Omental fat pad (tissue), 4 donors: ENCODE measurements at places on chromosomes 1 and 21. TPM values are rescaled to one million over a fixed set of nuclear protein-coding genes. Genes with fewer than 3 reads are reported as not detected.

Gene GPN2
- 10.6 TPM for total RNA-seq

DNA sequence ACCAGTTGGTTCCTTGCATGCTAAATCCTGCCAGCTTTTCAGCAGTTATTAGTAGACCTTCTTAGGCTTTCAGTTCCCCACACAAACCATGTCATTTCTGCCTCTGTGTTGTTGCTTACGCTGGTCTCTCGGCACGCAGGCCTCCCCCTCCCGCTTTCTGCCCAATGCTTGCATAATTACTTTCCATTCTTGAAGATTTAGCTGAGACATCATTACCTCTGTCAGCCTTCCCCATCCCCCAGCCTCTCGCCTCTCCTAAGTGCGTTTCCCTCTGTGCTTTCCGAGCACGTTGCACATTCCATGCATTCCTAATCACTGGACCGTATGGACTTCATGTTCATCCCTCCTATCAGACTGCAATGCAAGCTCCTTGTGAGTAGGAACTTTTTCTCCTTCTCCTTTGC, 26.8 kb downstream of the TSHB start:
- no peak for DNase-seq

DNA sequence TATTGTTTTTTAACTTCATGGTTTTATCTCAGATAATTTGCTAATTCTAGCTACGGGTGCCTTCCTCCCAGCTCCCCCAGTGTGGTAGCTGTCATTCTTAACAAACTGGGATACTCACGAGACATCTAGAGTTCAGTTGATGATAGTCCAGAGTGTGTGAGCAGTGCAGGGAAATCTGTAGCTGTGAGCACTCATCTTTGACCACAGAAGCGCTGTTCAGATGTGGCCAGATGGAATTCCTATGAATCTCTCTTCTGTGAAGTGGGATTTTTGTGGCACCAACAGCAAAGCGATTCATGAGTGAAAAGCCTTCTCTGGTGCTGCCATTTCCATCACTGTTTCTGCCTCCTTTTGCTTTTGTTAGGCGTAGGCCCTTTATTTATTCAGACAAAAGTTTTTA, 125.1 kb downstream of the NFIA start:
- no peak for DNase-seq

GRCh38 chr1:81209461-81209860, 591.3 kb upstream of the ADGRL2 start:
- DNase-seq: no peak

Gene SERTAD4
- total RNA-seq: 2.7 TPM

DNA sequence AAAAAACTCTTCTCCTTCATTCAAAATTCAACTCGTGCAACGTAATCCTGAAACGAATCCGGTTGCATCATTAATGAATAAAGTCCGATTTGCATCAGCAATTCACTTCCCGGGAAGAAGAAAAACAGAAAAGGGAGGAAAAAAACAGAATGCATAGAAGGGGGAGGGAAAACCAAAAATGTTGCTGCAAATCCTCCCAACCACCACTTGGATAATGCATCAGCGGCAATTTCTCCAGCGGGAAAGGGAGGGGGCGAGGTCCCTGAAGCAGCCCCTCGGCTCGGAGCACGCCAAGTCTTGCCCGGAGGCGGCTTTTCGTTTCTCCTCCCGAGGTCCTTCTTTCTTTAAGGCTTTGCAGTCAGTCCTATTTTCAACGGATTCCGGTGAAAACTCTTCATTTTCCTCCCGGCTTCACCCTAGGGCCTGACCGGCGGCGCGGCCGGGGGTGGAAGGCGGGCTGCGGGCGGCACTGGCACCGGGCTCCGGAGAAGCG, 723 bp downstream of the CDC42BPA start:
- no peak for DNase-seq

DNA sequence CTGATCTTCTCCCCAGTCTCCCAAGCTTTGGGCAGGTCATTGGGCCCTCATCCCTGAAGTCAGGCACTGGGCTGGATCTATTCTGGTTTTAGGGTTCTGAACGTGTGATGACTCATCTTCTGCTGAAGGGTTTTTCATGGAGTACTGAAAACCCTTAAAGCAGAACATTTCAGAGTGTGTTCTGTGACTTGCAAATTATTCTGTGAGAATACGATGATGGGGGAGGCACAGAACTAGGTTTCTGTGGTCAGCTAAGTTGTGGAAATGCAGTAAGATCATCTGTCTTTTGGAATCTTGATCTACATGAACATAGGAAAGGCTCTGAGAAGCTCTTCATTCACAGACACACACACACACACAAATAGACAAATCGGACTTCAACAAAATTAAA, 46.2 kb downstream of the NAV1 start:
- no peak for DNase-seq
